Activated CD8-positive, alpha-beta T cell treated with anti-CD3 and anti-CD28 coated beads, Interleukin-2, amount 10 ng/mL, durations not matched to agents 7 days and 5 days (primary cell): ENCODE measurements at places on chromosomes 1 and 21.

DNA sequence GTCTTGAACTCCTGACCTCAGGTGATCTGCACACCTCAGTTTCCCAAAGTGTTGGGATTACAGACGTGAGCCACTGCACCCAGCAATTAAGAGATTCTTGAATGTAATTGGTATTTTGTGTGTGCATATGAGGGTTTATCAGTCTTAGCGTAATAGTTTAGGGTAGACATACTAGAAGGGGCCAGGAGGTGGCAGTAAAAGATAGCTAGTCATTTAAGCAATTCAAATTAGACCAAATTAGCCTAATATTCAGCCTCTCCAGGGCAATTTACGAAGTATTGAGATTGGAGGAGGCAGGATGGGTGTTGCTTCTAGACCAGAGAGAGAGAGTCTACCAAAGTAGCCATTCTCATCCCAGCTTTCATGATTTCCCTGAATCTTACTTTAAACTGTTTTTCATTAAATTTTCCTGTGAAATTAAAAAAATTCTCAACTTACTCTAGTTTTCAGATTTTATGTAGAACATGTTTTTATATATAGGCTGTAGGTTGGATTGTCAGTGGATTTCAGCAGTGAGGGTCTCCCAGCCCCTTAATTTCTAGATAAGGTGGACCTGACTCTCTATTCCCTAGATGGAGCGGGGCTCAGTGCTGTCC is 119.7 kb downstream of the HHAT start:
- H3K4me1 ChIP-seq, result peaks cover 18% of the 10 kb centered on the region
- no peak overlapping the region for H3K27ac ChIP-seq

- no peaks in the 10 kb centered on the region for H3K4me1 ChIP-seq
- no peak overlapping the region for H3K4me3 ChIP-seq
- no peak overlapping the region for H3K27ac ChIP-seq
- H3K36me3 ChIP-seq, result no peaks in the 10 kb centered on the region
These were observed 200.7 kb upstream of the POU3F1 start for GRCh38 chr1:38246955-38247952.

DNA sequence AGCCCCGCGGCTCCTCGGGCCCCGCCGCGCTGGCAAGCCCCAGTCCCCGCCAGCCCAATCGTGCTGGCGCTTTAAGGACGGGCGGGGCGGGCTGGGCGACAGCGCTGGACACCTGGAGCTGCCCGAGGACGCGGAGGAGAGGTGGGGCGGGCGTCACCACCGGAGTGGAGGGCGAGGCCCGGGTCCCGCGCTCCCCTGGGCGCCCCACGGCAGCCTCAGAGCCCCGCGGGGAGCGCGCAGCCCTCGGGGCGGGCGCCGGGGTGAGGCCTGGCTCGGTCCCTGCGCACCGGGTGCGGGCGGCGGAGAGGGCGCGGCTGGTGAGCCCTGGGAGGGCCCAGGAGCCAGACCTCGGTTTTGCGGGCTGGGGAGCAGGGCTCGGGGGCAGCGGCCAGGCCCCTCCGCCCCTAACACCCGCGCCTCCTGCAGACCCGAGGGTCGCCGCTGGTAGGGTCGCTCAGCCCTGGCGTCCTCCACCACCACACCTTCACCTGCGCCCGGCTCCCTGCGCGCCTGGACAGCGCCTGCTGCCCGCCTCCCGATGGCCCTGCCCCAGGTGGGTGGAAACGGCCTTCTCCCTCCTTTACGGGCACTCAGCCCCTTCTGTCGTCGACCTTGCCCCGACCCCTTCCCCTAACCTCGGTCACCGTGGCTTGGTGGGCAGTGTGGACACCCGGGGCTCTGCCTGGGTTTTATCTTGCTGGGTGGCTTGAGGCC is at the start of gene TMEM61:
Gene TMEM61, plus strand, starts transcription at position 101 of the 714 bp plus-strand sequence. Its CDS starts 438 bp downstream, at position 539.
- H3K4me3 ChIP-seq, result no peak within 1 kb of the TSS
- no peak for DNase-seq
- H3K4me1 ChIP-seq, result no peaks in the 10 kb centered on the region
- no peaks in the 10 kb centered on the region for H3K36me3 ChIP-seq
- peaks cover 46% of the 10 kb centered on the region for H3K27me3 ChIP-seq
- no peak within 1 kb of the TSS for H3K27ac ChIP-seq

DNA sequence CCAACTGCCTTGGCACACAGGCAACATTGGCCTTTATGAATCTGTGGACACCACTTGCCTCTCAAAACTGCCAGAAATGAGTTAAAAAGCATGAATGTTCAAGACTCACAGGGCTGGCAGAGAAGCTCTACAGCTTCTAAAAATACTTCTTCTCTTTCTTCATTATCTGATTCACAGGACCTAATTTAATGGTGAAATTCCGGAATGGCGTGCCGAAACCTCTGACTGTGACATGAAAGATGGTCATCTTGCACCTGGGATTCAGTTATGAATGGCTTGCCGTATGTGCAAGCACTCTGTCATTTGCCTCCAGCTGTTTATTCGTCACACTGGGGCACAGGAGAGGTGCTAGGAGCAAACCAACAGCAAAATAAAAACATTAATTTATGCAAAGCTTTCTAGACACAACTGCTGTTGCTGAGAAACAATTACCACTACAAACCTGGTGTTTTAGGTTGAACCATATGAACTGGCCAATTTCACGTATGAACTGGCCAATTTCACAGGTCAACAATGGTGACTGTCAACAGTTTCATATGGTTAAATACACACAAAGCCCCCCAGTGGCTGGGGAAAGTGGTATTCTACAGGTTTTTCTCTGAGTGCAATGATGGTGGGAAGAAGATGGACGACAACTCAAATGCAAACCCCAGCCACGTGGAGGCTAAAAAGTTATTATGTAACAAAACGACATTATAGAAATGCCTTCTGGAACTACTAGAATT is 648.3 kb downstream of the KIF26B start:
- DNase-seq, result no peak
- H3K27ac ChIP-seq, result no peak overlapping the region
- H3K4me1 ChIP-seq, result peaks cover 10% of the 10 kb centered on the region
- H3K27me3 ChIP-seq, result no peaks in the 10 kb centered on the region

DNA sequence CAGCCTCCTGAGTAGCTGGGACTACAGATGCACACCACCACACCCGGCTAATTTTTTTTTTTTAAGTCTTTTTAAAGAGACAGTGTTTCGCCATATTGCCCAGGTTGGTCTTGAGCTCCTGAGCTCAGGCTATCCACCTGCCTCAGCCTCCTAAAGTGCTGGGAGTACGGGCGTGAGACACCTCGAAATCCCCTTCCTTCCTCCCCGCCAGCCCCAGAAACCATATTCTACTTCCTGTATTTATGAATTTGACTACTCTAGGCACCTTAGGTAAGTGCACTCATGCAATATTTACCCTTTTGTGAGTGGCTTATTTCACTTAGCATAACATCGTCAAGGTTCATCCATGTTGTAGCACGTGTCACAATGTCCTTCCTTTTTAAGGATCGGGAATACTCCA is 6.9 kb upstream of the LRP8 start:
- H3K27me3 ChIP-seq, result no peaks in the 10 kb centered on the region
- H3K36me3 ChIP-seq, result peaks cover 13% of the 10 kb centered on the region
- no peak for DNase-seq

GRCh38 chr1:52531249-52531872 is 21.5 kb downstream of the TUT4 start:
- no peak overlapping the region for H3K27ac ChIP-seq
- H3K4me1 ChIP-seq, result peaks cover 8% of the 10 kb centered on the region
- H3K36me3 ChIP-seq, result peaks cover 34% of the 10 kb centered on the region
- DNase-seq, result no peak

DNA sequence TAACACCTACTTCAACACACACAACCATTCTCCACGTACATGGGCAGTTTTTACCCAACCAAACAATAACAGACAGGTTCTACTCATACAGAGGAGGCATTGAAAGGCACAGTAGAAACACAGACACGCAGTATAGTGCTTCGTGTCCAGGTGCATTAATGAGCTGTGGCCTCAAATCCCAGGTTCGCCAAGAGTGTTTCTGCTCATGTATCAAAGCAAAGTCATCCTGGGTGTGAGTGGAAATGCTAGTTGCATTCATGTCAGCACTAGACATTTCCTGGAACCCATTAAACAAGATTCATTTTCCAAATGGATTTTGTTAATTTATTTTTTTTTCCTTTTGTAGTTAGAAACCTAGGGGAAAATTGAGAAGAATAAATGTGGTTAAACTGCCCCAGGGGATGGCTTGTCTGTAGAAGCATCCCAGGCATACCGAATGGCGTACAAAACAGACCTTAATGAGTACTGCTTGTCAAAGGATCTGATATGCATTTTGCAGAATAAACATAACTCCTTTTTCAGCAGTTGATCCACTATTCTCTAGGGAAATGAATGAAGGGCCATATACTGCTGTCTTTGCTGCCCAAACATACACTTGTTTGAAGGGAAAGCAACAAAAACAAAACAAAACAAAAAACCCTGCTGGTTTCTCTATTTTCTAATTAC is 298.6 kb upstream of the ST6GALNAC5 start:
- no peak for DNase-seq
- no peaks in the 10 kb centered on the region for H3K4me1 ChIP-seq
- H3K36me3 ChIP-seq, result no peaks in the 10 kb centered on the region
- no peak overlapping the region for H3K27ac ChIP-seq
- H3K4me3 ChIP-seq, result no peak overlapping the region

GRCh38 chr1:95625224-95625623 is 391.2 kb downstream of the RWDD3 start:
- no peak for DNase-seq
- no peak overlapping the region for H3K27ac ChIP-seq
- no peaks in the 10 kb centered on the region for H3K4me1 ChIP-seq
- no peak overlapping the region for H3K4me3 ChIP-seq

- H3K4me1 ChIP-seq, result peaks cover 13% of the 10 kb centered on the region
- H3K4me3 ChIP-seq, result no peak overlapping the region
- no peak overlapping the region for H3K27ac ChIP-seq
- DNase-seq, result no peak
- H3K27me3 ChIP-seq, result peaks cover 3% of the 10 kb centered on the region
These were observed 7.0 kb upstream of the POFUT2 start for GRCh38 chr21:45294509-45295291.

GRCh38 chr21:45329261-45330074 is 41.8 kb upstream of the POFUT2 start:
- DNase-seq, result no peak
- H3K27me3 ChIP-seq, result no peaks in the 10 kb centered on the region
- no peak overlapping the region for H3K4me3 ChIP-seq
- no peaks in the 10 kb centered on the region for H3K36me3 ChIP-seq

- H3K4me3 ChIP-seq, result no peak overlapping the region
- H3K27me3 ChIP-seq, result no peaks in the 10 kb centered on the region
These were observed 7.5 kb upstream of the IGSF5 start for GRCh38 chr21:39737376-39738000.

GRCh38 chr1:115980998-115981993 is 5.0 kb downstream of the SLC22A15 start:
- peak; percentile 36 for DNase-seq
- no peaks in the 10 kb centered on the region for H3K4me1 ChIP-seq
- no peak overlapping the region for H3K4me3 ChIP-seq
- no peaks in the 10 kb centered on the region for H3K36me3 ChIP-seq
- peaks cover 35% of the 10 kb centered on the region for H3K27me3 ChIP-seq

GRCh38 chr1:246988316-246988715 is 19.5 kb downstream of the ZNF695 start:
- no peak overlapping the region for H3K4me3 ChIP-seq
- no peak for DNase-seq
- no peaks in the 10 kb centered on the region for H3K4me1 ChIP-seq

DNA sequence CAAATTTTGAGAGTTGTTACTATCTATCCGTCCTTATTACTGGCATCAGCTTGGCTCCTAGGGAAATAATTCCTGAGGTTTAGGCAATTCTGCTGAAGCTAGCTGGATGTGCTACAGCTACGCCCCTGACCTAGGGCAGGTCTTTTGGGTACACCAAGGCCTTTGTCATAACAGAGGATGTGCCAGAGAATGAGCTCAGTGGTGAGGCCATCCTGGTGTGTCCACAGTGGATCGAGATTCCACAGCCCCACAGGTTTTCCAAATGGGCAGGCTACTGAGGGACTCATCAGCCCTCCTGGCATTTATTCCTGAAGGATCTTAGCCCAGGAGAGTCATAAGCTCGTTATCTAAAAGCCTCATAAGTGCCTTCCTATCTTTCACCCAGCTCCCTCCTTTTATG is 475.2 kb upstream of the USP24 start:
- H3K36me3 ChIP-seq, result no peaks in the 10 kb centered on the region
- H3K27ac ChIP-seq, result no peak overlapping the region
- no peaks in the 10 kb centered on the region for H3K27me3 ChIP-seq
- DNase-seq, result no peak

DNA sequence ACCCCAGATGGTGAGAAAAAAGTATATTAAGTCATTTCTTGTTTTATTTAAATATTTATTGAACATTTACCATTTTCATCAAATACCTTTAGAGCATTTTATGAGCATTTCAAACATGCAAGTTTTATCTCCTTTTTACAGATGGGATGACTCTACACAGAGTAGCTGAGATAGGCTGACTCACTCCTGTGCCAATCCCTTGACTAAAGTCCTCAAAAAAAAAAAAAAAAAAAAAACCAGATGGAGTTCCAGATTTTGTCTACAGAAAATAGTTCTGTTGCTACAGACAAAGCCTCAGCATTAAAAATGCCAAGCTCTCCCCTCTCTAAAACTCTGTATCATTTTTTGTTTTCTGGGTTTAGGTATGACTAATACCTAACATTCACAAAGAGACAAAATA is 303.0 kb upstream of the PLD5 start:
- H3K36me3 ChIP-seq, result no peaks in the 10 kb centered on the region
- no peak for DNase-seq
- H3K4me3 ChIP-seq, result no peak overlapping the region
- no peaks in the 10 kb centered on the region for H3K4me1 ChIP-seq
- peaks cover 2% of the 10 kb centered on the region for H3K27me3 ChIP-seq

DNA sequence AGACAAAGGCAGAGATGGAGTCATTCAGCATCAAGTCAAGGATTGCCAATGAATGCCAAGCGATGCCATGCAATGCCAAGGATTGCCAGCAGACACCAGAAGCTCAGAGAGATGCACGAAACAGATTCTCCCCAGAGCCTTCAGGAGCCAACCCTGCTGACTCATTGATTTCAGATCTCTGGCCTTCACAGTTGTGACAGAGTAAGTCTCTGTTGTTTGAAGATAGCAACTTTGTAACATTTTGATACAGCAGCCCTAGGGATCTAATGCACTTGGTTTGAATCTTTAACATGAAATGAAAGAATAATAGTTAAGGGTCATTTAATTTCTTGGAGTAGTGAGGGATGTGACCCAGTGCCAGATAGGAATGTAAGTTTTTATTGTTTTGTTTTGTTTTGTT is 287.4 kb upstream of the RUNX1 start:
- no peaks in the 10 kb centered on the region for H3K4me1 ChIP-seq
- no peak overlapping the region for H3K4me3 ChIP-seq
- DNase-seq, result no peak
- H3K36me3 ChIP-seq, result no peaks in the 10 kb centered on the region
- H3K27ac ChIP-seq, result no peak overlapping the region

DNA sequence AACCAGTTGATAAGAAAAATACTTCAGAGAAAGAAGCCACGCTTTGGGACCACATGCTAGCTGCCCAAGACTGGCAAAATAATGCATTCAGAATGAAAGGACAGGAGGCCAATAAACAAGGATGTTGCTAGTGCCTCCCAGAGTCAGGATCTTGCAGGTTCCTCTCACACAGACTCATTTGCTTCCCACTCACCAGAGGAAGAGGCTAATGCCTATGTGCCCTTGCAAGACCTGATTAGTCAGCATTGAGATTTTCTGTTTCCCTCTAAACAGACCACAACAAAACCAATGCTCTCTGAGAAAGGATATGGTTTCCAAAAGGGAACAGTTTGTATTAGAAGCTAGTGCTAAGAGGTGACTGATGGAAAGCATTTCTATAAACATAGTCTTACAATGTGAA is 85.7 kb downstream of the NRDC start:
- no peaks in the 10 kb centered on the region for H3K27me3 ChIP-seq
- no peak for DNase-seq
- H3K36me3 ChIP-seq, result peaks cover 63% of the 10 kb centered on the region
- H3K27ac ChIP-seq, result no peak overlapping the region

GRCh38 chr1:115702959-115703358 is 61.2 kb downstream of the VANGL1 start:
- H3K27ac ChIP-seq, result no peak overlapping the region
- no peaks in the 10 kb centered on the region for H3K4me1 ChIP-seq
- H3K4me3 ChIP-seq, result no peak overlapping the region
- H3K36me3 ChIP-seq, result no peaks in the 10 kb centered on the region
- peaks cover 14% of the 10 kb centered on the region for H3K27me3 ChIP-seq
